Stromal cell of bone marrow (primary cell): ENCODE measurements at places on chromosomes 5 and 9.

DNA sequence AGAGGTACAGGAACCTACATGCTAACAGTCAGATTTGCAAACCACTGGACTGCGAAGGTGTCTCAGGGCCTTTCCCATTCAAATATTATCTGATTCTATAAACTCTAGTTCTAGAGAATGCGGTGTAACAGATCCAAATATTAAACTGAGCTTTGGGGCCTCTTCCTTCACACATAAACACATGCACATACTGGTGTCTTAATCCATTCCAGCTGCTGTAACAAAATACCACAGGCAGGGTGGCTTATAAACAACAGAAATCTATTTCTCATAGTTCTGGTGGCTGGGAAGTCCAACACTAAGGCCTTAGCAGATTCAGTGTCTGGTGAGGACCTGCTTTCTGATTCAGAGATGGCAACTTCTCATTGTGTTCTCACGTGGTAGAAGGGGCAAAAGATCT lies 30.2 kb downstream of the RETREG1 start:
- DNase-seq: no peak

DNA sequence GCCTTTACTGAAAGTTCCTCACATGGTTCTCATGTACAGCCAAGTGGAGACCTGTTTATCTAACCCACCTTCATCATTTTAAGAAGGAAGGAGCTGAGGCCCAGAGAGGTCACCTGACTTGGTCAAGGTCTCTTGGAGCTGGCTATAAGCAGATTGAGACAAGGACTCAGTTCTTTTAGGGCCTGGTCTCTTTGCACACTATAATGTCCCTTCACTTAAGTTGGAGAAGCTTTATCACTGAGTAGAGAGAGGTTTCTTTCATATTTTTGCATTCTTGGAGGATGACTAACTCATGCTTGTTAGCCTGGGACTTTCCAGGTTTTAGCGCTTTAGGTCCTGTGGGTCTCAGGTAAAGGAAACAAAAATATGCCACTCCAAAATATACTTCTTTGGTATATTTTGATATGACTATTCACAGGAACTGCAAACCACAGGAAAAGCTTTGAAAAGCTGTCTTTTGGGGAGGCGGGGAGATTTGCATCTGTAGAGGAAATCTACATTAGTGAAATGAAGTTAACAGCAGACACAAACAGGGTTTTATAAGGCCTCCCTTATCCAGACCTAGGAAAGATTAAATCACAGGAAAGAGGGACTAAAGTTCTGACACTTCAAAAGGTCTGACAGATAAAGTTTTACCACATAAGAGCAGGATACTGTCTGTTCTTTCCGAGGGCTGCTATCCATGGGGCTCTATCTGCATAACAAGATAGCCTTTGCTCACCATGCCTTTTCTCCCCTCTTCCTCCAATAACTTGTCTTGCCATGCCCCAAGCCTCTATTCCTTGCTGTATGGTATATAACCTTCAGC lies 95.8 kb upstream of the ANKRD55 start:
- no peak for DNase-seq

GRCh38 chr5:122220511-122220910 lies 91.2 kb downstream of the ZNF474 start:
- peak; percentile 1 for DNase-seq

- no peak for DNase-seq
Measured at GRCh38 chr5:109917966-109918365, 228.2 kb downstream of the MAN2A1 start.

- no peak for DNase-seq
Measured at GRCh38 chr9:131800843-131801242, 61.0 kb upstream of the RAPGEF1 start.

DNA sequence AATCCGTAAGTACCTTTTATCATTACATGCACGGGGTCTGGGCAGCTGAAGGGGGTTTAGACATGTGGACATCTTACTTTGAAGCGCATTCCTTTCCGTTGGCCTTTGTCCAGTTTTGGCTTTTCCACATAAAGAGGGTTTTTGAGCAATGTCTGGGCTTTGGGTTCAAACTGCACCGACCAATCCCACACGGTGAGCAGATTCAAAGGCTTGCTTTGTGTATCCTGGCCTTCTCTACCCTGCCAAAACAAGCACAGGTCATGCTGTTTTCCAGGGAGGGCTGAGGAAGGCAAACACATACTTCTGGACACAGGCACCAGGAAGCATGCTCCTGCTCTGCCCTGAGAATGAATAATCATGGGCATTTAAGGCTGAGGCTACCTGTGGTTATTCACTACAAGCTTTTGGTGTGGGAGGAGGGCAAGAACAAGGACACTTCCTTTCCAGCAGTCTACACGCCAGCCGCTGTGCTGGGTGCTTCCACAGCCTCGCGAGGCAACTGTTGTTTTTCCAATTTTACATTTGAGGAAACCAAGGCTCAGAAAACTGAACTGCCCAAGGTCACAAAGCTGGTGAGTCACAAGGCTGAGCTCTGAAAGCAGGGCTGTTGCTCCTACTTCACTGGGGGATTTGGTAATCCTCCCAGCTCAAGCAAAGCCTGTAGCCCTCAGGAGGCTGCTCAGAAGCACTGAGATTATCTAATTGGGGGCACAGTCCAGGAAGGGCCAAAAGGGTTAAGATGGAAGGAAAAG lies 59.8 kb upstream of the GOLPH3 start:
- peak; percentile 43 for DNase-seq

- no peak for DNase-seq
Measured at GRCh38 chr5:153018121-153018520, 472.3 kb upstream of the GRIA1 start.

DNA sequence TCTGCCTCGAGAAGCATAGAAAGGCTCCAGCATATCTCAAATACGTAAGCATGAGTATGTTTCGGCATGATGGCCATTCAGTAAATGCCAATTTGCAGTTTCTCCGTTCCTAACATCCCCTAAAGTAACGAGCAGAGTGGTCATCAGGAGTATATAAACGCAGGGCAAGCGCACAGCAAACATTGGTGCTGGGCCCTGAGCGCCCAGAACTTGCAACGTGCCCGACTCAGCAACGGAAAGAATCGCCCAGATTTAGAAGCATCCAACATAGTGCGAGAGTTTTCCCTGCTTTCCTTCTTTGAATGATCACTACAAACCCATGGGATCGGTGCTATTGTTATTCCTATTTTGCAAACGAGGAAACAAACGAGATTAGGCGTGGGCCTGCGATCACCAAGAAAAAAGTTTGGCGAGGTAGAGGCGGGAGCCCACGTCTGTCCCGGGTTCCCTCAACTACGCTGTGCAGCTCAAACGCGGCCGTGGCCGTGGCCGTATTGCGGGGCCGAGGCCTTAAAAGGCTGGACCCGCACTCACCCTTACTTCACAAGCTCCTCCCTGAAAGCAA lies 505 bp downstream of the RPS14 start:
- no peak for DNase-seq

DNA sequence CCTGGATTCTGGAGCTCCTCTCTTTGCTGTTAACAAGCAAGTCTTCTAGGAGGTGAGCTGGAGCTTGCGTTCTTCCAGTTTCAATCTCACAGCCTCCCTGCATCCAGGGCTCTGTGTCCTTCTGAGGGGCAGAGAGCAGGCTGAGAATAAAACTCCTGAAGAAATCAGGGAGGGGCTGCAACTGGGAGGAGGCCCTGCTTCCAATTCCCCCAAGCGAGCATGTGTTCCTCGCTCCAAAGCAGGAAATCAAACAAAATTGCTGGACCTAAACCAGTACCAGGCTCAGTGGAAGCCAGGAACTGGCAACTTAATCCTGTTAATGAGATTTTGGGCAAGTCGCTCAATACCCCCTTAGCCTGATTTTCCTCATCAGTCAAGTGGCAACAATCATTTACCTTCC lies 181.8 kb downstream of the ASTN2 start:
- no peak for DNase-seq

DNA sequence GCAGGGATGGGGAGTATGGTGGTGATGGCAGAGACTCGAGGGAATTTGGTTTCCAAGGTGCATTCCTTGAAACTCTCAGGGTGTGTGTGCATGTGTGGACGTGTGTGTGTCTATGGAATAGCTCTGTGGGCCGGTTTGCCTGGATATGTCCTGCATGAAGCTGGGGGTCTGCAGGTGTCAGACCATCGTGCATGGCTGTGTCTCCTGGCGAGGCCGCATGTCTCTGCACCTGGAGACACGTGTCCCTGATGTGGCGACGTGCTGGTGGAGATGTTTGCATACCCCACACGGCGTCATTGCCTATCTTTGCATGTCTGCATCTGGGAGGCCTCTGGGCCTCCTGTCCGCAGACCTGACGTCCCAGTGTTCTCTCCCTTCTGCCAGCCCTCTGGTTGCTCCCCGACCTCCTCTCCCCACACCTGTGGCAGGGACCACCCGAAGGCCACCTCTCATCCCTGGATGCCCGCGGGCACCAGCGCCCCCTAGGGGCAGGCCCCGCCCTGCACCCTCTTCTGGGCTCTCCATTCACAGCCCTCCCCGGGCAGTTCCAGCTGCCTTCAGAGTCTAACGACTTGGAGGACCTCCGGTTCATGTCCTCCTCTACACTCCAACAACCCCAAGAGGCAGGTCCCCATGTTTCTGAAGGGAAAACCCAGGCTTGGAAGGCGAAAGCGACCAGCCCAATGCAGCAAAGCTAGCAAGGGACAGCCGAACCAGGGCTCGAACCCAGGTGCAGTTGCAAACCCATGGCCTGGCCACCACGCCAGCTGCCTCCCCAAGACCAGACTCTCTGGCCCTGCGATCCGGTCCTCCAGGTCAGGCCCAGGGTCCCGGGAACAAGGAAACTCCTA lies 88.6 kb downstream of the LMX1B start:
- no peak for DNase-seq

- peak; percentile 15 for DNase-seq
Measured at GRCh38 chr5:35087991-35088390, 40.2 kb upstream of the AGXT2 start.

- DNase-seq: no peak
Measured at GRCh38 chr5:126732716-126733115, 44.2 kb upstream of the LMNB1 start.

GRCh38 chr5:96721351-96721977 lies 59.3 kb downstream of the CAST start:
- no peak for DNase-seq

GRCh38 chr9:133585481-133586351 lies 23.5 kb downstream of the FAM163B start:
- no peak for DNase-seq

DNA sequence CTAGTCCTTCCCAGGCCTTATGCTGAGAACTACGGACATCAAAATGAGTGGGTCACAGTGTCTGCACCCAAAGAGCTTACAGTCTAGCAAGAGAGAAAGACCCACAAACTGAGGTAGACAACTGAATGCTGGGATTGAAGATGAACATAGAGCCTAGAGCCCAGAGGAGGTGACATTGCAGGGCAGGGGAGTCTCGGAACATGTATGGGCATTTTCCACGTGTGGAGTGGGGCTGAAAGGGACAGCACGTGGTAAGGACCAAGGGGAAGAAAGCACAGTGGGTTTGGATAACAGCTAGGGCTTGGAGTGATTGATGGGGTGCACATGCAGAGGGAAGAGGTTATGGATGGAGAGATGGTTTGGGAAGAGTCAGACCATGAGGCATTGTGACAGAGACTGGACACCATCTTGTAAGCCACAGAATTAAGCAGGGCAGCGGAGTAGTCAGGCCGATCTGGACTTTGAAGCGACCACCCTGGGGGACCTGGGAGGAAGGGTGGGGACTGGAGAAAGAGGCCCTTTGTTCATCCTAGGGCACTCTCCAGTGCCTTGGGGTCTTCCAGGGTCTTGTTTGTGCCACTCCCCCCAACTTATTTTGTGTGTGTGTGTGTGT lies 47.5 kb upstream of the SH3PXD2B start:
- no peak for DNase-seq

GRCh38 chr5:5632678-5633077 lies 210.2 kb downstream of the ICE1 start:
- DNase-seq: no peak

DNA sequence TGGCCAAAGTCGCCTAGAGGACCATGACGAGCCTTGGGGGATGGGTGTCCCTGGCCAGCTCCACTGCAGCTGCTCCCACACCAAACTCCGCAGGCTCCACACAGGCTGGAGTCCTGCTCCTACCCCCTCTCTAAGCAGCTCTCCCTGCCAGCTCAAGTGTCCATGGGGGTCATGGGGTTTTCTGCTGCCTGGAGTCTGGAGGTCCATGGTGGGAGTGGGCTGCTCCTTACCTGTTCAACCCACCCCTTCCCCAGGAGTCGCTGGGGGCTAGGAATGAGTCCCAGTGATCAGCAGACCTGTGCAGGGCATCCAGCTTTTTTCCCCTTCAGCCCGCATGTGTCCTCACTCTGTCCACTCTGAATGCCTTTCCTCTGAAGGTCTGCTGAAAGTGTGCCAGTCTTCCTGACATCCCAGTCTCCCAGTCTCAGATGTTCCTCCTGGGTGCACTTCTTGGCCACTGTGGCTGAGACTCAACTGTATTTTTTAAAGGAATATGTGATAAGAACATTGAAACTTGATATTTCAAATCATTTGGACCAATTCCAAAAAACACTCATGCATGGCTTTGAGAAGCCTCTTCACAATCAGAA lies 261.3 kb upstream of the ANKH start:
- DNase-seq: no peak

DNA sequence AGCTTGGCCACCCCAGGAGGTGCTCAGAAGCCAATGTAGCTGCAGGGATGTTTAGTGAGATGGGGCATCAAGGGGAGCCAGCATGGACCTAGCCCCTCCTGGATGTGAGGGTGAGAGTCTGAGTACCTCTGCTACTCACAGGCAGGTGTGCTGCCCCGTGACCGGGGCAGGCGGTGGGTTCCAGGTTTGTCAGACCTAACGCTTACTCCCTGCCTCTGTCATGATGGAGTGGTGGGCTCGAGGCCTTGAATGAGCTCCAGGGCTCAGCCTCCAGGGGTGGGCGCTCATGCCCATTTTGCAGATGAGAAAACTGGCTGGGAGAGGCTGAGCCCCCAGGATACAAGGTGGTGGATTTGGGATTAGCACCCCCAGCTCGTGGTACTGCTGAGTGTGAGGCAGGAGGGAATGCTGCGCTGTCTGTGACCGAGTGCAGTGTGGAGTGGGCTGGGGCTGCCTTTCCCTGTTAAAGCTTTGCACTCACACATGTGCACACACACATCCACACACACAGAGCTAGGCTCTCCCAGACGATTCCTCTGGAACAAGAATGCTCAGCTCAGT lies 1.5 kb downstream of the RXRA start:
- no peak for DNase-seq

- DNase-seq: peak; percentile 30
Measured at GRCh38 chr5:60668686-60669304, 31.2 kb downstream of the DEPDC1B start.

GRCh38 chr5:180180846-180181245 lies 28.2 kb downstream of the RASGEF1C start:
- DNase-seq: no peak

- DNase-seq: no peak
Measured at GRCh38 chr5:32771037-32771436, 59.9 kb downstream of the NPR3 start.

DNA sequence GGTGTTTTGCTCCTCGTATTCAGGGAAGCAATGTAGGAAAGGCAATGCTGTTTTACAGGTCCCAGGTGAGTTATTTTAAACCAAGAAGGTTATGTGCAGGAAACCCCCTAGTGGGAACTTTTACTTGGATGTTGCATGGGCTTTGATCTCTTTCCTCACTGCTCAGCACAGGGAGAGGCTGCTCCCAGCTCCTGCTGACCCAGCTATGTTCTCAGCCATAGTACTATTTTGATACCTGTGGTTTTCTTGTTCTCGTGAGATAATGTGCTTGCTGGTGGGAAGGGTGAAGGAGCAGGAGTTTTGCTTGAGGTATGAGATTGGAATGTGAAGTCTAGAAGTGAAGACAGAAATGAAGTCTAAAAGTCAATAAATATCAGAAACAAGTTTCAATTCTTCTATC lies 265.6 kb upstream of the FBXL7 start:
- DNase-seq: no peak

GRCh38 chr9:69460012-69460411 lies 135.0 kb downstream of the ENTREP1 start:
- no peak for DNase-seq
